GM23248 (cell line): ENCODE measurements at places on chromosomes 11 and 22. TPM values are rescaled to one million over a fixed set of nuclear protein-coding genes. Genes with fewer than 3 reads are reported as not detected.

TSPAN4 gene
- 343 and 344 TPM in 2 replicates for polyA plus RNA-seq

- no peak for DNase-seq
Measured at GRCh38 chr11:132050577-132051165, 680.3 kb downstream of the NTM start.

- no peak for DNase-seq
Measured at GRCh38 chr22:46001426-46002106, 24.6 kb upstream of the WNT7B start.

GRCh38 chr11:13486926-13487660, 8.7 kb downstream of the PTH start:
- peak; percentile 67 for DNase-seq
